NCI-H2227 treated with DMSO at 0.1 percent for 48 hours (cell line): ENCODE measurements at places on chromosomes 5 and 9.

GRCh38 chr5:31156631-31157160 is 36.8 kb upstream of the CDH6 start:
- DNase-seq, result no peak

DNA sequence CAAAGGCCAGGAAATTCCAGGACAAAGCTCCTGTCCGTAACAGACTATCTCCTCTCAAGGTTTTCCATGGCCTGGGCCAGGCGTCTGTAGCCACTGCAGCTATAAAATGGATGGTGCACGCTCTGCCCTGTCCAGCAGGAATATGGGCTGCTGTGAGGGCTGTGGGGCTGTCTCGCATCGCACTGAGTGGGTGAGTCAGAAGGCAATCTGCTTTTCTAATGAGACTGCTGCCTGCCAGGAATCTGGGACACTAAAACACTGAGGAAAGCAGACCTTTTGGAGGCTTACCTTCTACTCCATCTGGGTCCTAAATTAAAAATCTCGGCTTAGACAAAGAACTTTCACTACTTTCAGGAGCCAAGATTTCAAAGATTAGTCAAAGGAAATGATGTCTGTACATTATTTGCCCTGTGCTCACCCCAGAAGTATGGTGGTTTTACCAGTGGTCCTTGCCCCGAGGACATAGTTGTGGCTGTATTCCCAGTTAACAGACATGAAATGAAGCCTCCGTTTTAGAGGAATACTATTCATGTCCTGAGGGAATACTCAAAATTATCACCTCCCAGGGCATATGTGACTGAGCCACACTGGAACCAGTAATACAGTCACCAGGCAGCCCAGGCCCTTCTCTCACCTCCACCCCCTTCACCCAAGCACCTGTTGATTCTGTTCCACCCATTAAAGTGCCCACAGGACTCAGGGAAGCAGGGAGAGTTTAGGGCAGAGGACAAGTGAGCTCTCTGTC is 56.4 kb downstream of the PFDN1 start:
- DNase-seq, result no peak

GRCh38 chr9:38026021-38026809 is 42.8 kb downstream of the SHB start:
- DNase-seq, result peak; percentile 47

DNA sequence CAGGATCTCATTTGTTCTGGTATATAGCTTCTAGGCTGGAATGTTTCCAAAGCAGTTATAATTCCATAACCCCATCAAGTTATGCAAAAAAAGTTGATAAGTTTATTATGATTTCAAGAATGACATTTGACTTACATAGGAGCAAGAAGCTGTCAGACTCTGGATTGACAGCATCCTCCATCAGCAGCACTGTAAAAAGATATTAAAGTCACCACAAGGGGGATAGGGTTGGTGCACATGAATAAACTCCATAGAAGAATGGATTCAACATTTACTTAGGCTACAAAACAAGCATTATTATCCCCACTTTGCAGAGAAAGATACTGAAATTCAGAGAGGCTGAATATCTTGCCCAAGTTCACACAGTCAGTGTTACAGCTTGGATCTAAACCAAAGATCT is 208.9 kb upstream of the SLC30A5 start:
- no peak for DNase-seq

- DNase-seq, result no peak
Observed at GRCh38 chr5:160354666-160355065, 15.8 kb downstream of the C1QTNF2 start.

- no peak for DNase-seq
Observed at GRCh38 chr5:56751572-56752313, 63.6 kb upstream of the MAP3K1 start.

DNA sequence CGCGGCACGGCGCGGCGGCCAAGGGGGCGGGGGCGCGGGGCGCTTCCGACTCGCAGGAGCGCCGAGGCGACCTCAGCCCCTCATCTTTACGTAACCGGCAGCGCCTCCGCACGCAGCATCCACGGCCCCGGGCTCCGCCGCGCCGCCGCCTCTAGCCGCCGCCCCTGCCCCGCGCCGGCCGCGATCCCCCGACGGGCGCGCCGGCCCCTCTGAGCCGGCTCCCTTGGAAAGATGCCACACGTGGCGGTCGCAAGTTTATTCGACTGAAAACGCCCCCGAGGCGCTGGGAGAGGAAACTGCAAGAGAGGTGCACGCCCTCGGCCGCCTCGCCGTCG is 1.0 kb downstream of the KLF9 start:
- DNase-seq, result no peak

GRCh38 chr5:43712081-43712480 is 109.1 kb downstream of the NNT start:
- DNase-seq, result no peak

- DNase-seq, result no peak
Observed at GRCh38 chr9:13963005-13963653, 350.8 kb downstream of the NFIB start.

DNA sequence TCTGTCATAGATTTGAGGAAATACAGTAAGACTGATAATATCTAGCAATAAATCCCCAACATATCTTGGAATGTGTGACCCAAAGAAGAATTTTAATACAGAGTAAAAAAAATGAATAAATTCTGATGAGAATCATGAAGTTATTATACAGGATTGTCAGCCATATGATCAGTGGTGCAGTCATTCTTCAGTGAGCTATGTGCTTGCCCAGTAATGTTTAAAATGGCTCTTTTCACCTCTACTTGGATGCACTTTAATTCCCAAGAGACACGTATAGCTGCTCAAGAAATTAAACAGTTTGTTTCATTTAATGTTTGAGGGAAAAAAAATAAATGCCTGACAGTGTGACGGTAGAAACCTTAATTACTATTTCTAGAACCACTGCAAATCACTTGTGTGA is 215.3 kb upstream of the FAM174A start:
- no peak for DNase-seq

DNA sequence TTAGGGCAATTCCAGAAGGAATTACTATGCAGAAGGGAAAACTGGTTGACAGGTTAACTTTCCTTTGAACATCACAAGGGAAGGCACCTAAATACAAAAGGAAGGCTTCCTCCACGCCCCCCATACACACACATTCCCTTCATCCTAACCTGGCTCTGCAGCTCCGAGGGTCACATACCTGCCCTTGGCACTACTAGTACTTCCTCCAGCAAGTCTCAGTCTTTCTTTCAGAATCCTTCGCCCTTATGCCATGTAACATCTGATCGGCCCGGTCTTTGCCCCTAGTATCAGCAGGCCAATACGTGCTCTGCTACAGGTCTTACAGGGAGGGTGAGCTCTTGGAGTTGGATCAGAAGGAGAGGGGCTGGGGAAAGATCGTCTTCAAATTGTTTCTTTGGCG is 1.6 kb upstream of the MARCHF6 start:
- peak; percentile 34 for DNase-seq

GRCh38 chr9:108235609-108236008 is 620.2 kb downstream of the ACTL7B start:
- no peak for DNase-seq

DNA sequence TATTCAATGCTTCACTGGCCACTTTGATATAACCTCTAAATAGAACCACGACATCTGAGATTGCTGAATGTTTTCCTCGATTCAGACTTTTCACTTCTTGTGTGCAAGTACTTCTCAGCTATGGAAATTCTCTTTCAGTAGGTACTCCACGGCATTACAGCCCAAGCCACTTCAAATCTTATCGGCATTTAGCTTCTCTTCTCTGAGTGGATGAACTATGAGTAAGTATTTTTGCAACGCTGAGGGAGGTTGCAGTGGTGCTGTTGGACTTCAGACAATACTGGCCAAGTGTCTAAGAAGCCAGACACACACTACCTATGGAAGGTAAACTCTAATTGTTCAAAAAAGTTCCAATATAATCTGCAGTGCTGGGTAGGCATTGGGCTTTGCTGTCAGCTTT is 60.1 kb downstream of the FBN2 start:
- DNase-seq, result no peak

- no peak for DNase-seq
Observed at GRCh38 chr9:130806327-130806716, 28.7 kb upstream of the ABL1 start.

DNA sequence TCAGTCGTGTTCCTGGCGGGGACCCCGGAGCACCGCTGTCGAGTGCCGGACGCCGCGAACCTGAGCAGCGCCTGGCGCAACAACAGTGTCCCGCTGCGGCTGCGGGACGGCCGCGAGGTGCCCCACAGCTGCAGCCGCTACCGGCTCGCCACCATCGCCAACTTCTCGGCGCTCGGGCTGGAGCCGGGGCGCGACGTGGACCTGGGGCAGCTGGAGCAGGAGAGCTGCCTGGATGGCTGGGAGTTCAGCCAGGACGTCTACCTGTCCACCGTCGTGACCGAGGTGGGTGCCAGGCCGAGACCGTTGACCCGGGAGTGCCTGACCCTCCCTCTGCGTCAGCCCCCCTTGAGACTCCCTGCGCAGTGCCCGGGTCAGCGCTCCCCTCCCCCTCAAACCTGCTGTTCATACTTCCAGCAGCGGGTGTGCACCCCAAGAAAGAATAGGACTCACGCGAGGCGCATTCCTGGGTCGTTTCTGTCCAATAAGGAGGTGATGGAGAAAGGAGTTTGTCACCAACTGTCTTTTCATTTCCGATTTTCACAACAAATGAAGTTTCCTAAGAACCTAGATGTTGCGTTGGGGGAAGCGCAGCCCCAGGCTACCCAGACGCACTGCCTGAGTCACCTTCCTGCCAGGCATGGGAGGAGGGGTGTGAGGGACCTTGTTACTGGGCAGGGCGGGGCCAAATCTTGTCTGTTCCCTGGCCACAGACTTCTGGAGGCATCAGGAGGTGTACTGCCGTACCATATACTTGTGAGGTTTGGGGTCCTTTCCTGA is 722 bp downstream of the SLC22A4 start:
- no peak for DNase-seq

- no peak for DNase-seq
Observed at GRCh38 chr5:55575815-55576583, 41.2 kb upstream of the PLPP1 start.

DNA sequence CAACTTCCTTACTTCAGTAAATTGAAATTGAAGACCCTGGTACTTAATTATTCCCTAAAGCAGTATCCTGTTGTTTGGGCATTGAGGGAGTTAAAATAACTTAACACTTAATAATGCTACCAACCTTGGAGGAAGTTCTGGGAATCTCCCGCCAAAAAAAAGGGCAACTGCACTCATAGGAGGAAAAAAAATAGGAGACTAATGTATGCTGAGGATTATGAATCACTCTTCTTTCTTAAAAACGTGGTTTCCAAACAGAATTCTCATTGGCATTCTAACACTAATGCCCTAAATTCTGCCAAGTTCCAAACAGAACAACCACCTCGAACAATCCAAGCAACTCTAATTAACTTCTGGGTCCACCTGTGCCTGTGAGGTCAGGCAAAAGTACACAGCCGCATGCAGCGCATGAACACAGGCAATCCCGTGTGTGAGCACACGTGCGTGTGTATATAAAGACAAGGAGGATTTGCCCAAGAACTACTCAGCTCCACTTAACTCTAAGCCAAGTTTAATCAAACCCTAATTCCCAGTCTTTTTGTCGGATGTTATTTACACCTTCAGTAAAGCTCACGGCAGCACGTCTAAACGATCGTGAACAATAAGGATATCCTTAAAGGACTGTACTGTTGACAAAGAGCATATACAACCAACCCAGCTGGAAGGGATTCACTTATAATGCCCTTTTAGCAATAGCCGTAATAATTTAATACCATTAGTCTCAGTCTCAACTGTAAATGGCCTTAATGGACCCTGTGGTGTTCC is 78.4 kb downstream of the EBF1 start:
- DNase-seq, result no peak

DNA sequence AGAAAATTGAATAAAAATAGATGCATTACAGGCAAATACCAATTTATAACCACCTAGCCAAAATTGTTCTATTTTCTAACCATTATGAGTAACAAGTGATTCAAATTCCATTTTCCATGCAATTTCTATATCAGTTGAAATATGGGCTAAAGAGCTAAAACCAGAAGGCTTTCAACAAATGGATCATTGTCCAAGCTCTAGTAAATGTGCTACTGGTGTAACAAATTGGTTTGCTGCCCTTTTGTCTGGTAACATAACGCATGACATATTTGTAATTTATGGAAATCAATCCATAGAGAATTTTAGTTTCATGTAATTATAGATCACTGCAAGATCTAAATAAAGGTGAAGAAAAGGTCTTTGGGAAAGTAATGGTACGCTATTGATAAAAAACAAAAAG is 708.0 kb upstream of the GRAMD2B start:
- no peak for DNase-seq

GRCh38 chr5:55371145-55371544 is 63.4 kb downstream of the MTREX start:
- DNase-seq, result no peak

GRCh38 chr9:135612437-135612836 is 26.9 kb downstream of the GLT6D1 start:
- no peak for DNase-seq

DNA sequence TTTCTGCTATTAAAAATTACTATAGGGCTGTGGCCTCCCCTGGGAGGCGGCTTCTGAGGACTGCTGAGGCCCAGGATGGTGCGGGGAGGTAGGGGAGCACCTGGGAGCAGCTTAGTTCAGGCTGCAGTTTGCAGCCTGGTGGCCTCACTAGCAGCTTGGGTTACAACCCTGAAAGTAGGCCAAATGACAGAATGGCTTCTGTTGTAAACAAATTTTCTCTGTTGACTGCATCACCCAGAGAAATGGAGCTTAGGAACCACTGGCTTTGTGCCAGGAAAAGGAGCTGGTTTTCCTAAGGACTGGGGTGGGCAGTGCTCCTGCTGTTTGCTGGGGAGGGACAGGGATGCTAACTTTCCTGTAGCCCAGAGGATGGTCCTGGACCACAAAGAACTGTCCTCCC is 130.3 kb downstream of the ENTREP1 start:
- no peak for DNase-seq

GRCh38 chr5:149995385-149996204 is 4.9 kb downstream of the TIGD6 start:
- DNase-seq, result peak; percentile 24

DNA sequence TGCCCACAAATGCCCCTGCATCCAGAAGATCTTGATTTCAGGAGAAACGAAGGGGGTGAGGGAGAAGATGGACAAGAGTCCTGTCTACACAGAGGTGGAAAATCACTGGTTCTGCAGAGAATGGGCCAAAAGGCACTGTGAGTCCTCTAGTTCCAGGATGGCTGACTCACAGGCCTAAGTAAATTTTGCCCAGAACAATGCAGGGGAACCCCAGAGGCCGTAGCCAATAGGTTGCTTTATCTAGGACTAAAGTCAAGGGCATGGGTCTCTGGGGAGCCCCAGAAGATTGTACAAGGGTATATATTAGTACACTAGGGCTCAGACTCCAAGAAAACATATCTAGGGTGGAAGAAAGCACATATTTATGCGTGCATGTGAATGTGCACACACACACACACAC is 98.0 kb downstream of the SLIT3 start:
- no peak for DNase-seq

- no peak for DNase-seq
Observed at GRCh38 chr5:179874136-179874535, 15.5 kb upstream of the MRNIP start.
